ENCODE measurements at places on chromosomes 3 and 15.

DNA sequence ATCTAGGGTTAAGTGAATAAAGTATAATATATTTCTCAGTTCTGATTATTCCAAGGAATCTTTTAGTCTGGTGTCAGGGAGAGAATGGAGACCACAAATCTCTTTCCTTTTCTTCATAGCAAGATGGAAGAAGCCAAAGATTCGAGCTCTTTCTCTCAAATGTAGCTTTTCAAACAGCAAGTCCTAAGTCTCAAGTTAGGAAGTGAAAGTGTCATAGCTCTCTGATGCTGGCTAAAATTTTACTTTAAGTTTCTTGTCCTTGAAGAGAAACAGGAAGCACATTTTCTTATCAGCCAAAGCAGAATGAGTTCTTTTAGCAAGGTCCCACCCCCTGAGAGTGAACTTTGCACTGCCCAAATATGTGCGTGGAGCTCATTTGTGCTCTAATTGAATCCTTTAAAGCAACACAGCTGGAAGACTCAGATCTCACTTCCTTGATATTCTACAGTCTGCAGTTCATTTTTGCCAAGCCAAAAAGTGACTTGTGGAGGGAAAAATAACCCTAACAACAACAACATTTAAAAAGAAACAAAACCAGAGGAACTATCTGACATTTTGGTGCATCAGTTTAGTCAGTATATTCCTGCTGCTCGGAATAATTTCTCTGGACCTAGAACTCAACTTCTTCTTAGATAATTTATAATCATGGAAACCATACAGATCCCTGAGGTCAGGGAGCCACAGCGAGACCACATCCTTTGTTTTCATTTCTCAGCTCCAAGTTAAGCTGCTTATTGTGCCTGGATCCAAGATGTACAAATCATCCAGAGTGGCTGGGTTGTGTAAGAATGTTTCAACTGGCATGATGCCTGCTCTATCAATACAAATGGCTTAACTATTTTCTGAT is 238.7 kb upstream of the P2RY1 start:
- DNase-seq = peak; percentile 82

GRCh38 chr3:57910990-57911389 is 97.2 kb upstream of the FLNB start:
- no peak for DNase-seq

DNA sequence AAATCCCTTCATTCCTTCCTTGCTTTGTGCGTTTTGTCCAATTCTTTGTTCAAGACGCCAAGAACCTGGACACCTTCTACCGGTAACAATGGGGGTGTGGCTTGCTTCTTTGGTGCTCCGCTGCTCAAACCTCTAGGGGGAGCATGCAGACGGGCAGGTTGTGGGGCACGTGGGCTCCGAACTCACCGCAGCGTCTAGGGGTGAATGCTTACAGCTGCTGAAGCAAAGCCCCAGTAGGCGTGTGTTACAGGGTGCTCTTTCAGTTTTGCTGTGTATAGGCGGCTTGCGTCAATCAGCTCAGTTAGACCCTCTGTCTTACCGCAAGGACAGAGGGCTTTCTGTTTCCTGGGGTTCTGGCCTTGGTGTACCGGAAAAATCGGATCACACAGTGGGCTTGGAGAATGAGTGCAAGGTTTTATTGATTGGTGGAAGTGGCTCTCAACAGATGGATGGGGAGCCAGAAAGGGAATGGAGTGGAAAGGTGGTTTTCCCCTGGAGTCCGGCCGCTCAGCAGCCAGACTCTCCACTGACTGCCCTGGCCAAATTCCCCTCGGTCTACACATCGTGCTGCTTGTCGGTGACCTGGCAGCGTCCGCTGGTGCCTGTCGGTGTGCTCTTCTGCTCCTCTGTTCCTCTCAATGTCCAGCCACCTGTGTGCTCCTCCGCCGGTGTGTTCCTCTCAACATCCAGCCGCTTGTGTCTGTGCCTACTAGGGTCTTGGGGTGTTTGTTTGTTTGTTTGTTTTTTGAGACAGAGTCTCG is 1.2 kb upstream of the LRRC34 start:
- peak; percentile 4 for DNase-seq

GRCh38 chr3:71048948-71049347 is 534.6 kb downstream of the FOXP1 start:
- no peak for DNase-seq

GRCh38 chr3:72344647-72345046 is 503.6 kb downstream of the SHQ1 start:
- no peak for DNase-seq

DNA sequence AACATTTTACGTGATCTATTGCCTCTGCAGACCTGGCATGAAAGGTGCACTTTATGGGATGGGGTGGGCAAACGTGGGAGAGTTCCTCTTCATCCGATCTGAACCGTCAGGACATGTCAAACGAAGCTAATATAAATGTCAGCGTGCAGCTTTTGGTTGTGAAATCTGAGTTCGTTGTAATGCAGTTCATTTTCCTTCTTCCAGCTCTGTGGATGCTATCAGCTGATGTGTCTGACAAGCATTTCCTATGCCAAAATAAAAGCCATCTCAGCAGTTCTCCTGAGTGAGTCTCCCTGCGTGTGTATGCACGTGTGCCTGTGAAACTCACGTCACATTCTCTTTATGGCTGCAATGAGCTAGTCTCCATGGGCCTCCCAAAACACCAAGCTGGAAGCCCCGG is 512.3 kb downstream of the MCTP2 start:
- DNase-seq = no peak

DNA sequence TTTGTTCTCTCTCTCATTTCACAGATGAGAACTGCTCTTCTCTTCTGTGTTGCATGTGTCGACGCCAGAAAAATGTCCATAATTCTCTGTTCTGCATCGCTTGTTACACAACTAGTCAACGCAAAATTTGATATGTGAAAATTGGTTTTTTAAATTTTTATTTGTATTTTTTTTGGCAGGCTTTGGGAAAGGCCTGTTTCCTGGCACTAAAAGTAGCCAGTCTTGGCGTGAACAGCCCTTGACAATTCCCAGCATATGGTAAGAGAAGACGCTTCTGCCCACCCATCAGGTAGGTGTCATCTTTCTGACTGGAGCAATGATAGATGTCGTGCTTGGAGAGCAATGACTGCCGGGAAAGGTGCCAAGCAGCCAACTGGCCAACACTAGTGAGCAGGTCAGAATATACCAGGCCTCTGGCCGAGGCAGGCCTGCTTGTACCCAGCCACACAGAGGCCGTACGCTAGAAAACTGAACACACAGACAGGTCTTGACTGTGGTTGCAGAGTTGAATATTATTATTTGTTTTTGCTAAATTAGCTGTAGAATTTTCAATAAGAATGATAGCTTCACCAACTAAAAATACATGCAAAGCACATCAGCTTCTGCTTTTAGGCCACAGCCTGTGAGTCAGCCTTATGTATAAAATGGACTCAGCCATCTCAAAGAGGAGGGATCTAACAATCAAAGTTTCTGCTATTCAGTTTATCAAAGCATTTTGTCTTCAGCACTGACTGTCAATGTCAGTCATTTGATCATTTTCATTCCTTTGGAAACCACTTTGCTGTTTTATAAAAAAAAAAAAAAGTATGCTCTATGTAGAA is 837.5 kb downstream of the MCTP2 start:
- DNase-seq = no peak

GRCh38 chr15:35629766-35630165 is 83.8 kb upstream of the DPH6 start:
- no peak for DNase-seq

- DNase-seq = no peak
These were observed 61.8 kb downstream of the NPTN start for GRCh38 chr15:73571346-73571745.

DNA sequence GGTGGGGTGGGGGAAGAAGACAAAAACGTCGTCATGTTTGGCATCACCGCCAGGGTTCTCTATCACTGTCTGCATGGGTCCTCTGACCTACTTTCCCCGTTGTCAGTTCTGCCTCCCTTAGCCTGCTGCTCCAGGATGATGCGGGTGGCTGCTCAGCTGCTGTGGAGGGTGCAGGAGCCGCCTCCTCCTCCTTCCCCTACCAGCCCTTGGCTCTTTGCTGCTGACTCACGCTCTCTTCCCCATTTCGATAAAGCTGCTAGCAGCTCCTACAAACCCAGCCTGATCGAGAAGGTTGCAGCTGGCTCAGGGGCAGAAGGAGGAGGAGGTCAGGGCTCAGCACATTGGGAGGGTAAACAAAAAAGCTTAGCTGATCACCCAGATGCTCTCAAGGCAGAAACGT is 49.5 kb upstream of the SEC13 start:
- peak; percentile 49 for DNase-seq

GRCh38 chr3:20930034-20930433 is 744.0 kb upstream of the SGO1 start:
- DNase-seq = peak; percentile 19

GRCh38 chr3:126267169-126267975 is 87.0 kb upstream of the ALDH1L1 start:
- peak; percentile 91 for DNase-seq

DNA sequence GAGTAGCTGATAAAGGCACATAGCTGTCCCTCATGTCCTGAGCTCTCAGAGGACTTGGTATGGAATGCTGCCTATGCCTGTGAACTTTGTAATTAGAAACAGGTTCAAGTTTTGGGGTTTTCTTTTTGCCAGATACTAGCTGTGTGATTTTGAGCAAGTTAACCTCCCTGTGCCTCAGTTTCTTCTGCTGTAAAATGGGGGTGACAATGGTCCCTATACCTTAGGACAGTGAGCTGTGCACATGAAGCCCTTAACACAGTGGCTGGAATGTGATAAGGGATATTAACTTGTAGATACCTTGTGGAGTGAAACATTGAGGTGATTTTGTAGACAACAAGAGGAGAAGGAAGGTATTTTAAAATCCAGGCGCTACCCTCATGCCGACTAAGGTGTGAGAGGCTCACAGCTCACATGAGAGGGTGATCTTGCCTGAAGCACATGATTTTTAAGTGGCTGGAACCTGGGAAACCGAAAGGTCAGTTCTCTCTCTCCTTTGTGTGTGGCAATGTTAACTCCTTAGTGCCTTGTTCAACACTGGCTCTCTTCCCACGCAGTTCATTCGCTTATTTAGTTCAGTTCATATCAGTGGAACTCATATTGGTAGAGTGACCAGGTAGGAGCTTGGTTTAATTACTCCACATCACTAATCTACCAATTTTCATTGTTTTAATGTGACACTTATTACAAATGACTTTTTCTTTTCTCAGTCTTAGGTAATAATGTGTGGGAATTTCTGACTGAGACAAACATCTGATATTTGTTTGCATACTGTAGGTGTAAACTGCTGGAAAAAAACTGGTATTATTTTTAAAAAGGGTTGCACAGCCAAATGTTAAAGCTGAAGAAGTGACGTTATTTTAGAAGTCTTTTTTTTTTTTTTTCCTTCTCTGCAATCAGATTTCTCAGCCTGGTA is 236.2 kb downstream of the ITPR1 start:
- DNase-seq = no peak

- peak; percentile 69 for DNase-seq
These were observed 1.4 kb downstream of the FES start for GRCh38 chr15:90885432-90886290.

DNA sequence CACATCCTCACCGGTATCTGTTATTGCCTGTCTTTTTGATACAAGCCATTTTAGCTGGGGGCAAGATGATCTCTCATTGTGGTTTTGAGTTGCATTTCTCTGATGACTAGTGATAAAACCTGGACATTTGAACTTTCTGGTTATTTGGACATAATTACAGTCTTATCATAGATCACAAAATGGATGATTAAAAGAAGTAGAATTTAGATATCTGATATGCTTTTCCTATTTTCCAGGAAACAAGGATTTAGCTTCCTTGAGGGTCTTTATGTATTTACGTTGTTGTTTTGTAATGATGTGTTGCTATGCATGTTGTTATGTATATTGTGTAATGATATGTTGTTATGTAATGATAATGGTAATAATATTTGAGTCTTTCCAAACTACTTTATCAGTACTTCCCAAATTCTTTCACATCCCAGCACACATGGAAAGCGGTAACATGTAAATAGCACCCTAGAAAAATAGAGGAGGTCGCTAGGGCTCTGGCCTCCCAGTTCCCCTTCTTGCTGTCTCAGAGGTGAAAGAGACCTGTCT is 53.8 kb downstream of the GJD2 start:
- DNase-seq = no peak

GRCh38 chr3:13186435-13186815 is 113.2 kb upstream of the IQSEC1 start:
- DNase-seq = peak; percentile 18

- DNase-seq = no peak
These were observed 78.4 kb downstream of the THRB start for GRCh38 chr3:24416224-24416623.

- DNase-seq = no peak
These were observed 660 bp upstream of the ADAMTSL3 start for GRCh38 chr15:83653288-83653638.

GRCh38 chr15:63073497-63074172 is 31.1 kb downstream of the TPM1 start:
- peak; percentile 67 for DNase-seq

DNA sequence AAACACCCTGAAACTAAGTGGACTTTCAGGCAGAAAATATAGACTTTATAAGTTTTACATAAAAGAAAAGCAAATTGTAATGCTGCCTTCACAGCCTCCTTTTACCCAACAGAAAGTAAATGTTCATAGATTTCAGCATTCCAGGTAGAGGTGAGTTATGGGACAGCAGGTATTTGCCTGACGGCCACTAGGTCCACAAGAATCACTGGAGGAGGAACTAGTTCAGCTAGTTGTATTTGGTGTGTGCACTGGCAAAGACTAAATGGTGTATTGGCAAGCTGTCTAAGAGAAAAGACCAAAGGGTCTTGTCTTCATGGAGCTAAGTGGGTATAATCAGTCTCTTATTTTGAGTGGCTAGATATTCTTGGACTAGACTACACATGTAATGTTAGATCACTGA is 34.2 kb downstream of the ZNF654 start:
- no peak for DNase-seq

DNA sequence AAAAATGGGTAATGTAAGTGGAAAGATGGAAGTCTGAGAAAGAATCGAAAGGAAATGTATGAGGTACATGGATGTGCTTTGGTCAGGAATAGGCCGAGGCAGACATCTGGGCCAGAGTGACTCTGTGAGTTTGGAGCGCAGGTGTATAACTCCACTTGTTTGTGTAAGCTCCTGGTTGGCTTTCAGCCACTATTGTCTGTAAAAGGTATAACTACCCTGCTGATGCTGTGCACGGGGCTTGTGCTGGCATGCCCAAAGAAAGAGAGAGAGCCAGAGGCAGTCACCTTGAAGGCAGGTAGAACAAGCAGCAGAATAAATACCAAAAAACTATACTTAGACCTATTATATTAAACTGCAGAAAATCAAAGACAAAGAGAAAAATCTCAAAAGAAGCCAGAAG is 32.7 kb upstream of the CD96 start:
- no peak for DNase-seq

DNA sequence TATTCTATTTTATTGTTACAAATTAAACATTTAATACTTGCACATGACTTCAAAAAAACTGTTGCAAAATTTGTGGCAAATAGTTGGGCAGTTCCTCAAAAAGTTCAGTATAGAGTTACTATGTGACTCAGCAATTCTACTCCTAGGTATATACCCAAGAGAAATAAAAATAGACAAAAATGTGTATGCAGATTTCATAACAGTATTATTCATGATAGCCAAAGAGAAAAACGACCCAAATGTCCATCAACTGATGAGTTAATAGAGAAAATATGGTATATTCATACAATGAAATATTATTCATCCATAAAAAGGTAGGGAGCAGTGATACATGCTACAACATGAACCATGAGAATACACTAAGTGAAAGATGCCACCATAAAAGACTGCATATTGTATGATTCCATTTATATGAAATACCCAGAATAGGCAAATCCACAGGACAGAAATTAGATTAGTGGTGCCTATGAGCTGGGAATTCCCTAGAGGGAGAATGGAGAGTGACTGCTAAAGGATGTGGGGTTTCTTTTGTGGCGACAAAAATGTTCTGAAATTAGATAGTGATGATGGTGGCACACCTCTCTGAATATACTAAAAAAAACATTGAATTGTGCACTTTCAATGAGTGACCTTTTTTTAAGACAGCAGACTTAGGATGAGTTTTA is 31.6 kb upstream of the CLASP2 start:
- peak; percentile 45 for DNase-seq
